Activated CD8-positive, alpha-beta T cell treated with anti-CD3 and anti-CD28 coated beads for 36 hours (primary cell): ENCODE measurements at places on chromosomes 3 and 15. TPM values are rescaled to one million over a fixed set of nuclear protein-coding genes. Genes with fewer than 3 reads are reported as not detected.

Gene AHSG
- total RNA-seq: not detected

Gene TBC1D2B
- 62.9 TPM for total RNA-seq

Gene HIGD1A
- 58.4 TPM for total RNA-seq

Gene ERICH6
- total RNA-seq: not detected

Gene DPPA2
- not detected for total RNA-seq

Gene TERC
- total RNA-seq: 29.0 TPM

Gene TEX9
- 0.85 TPM for total RNA-seq

Gene CPB1
- not detected for total RNA-seq

Gene EXD1
- not detected for total RNA-seq
